GM03348 (cell line): ENCODE measurements at places on chromosomes 13 and 19.

DNA sequence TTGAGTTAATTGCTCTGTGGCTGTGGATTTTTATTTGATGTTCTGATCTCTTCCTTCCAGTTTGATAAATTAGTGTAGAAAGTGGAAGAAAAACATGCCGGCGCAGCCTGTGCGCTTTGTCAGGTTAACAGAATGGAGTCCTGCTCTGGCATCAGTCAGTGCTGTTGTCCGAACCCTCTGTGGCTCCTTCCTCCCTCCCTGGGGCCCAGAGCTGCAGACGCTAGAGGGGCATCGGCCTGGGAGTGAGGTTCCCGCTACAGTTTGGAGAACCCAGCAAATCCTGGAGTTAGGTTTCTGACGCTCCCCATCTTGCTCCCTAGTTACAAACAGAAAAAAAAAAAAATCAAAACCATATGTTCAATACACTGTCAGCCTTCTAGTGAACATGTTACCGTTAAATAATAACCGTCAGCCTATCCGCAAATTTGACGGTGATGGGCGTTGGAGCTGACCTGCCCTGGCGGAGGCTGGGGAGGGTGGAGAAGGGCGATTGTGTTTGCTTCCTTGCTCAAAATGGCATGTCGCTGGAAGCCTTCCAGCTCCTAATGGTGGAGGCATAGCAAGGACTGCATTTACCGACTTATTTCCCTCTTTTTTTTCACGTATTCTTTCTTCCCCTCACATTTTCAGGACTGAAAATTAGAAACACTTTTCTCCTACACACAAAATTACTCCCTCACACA lies 13.6 kb downstream of the MBNL2 start:
- DNase-seq = no peak

- peak; percentile 24 for DNase-seq
These were observed 37.7 kb downstream of the ARHGEF7 start for GRCh38 chr13:111152844-111153243.

- no peak for DNase-seq
These were observed 24.2 kb downstream of the ZFR2 start for GRCh38 chr19:3844596-3844995.

DNA sequence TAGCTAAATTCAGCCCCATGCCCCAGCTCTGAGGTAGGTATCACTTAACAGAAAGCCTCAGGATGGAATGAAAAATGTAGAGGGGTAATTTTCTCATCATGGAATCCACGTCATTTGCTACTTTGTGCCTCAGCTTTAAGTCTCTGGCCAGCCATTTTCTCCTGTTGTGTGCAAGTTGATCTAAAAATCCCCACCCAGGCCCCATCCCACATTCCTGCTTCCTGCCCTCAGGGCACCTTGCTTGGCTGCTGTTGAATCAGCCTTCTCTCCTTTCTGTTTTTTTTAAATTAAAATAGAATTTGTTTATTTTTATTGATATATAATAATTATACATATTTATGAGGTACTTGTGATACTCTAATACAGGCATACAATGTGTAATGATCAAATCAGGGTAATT lies 179.9 kb upstream of the TSHZ3 start:
- DNase-seq = no peak

- no peak for DNase-seq
These were observed 260.8 kb upstream of the TSHZ3 start for GRCh38 chr19:31610018-31610417.

DNA sequence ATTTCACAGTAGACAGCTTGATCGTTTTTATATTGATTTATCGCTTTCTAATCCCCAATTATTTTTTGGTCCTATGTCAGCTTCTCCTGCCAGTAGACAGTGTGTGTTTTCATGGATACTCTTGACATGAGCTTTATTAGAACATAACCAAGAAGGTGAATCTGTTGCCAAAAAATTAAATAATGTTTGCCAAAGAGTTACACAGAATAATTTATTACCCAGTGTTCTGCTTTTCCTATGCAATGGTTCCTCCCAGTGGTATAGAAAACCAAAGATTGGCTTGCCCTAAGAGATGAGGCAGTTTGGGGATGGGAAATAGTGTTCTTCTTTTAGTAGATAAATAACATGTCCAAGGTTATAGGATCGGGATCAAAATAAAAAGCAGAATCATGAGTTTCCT lies 8.5 kb upstream of the FRY start:
- no peak for DNase-seq
